A673 (cell line): ENCODE measurements at places on chromosomes 7 and 10. TPM values are rescaled to one million over a fixed set of nuclear protein-coding genes. Genes with fewer than 3 reads are reported as not detected.

DNA sequence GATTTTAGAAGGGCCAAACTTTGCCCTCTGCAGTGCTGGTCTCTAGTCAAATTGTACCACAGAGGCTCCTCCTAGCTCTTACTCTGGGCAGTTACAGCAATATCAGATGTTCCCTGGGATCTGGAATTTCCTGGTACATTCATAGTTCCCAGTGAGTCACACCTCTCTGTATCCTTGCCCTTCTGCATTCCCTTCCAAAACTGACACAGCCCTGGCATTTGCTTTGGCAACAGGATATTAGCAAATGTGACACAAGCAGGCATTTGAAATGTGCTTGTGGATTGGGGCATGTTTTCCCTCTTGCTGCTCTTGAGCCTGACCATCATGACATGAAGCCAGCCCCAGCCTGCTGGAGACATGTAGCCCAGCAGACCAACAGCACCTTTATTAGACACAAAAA, 284.7 kb upstream of the AKR1E2 start:
- no peak for DNase-seq

DNA sequence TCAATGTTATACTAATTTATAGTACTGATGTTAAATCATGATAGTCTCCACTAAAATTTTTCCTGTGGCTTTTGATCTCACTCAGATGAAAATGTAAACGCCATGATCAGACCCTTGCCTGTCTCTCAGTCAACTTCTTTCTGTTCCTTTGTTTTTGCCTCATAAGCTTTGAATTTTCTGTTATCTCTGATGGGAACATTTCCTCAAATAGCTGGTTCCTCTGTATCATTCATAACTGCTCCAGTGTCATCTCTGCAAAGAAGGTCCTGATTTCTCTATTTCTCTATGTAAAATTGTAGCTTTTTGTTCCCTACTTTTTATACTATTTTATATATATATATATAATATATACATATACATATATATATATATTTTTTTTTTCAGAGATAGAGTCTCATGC, 67.5 kb downstream of the GPR141 start:
- DNase-seq, result no peak

- DNase-seq, result no peak
Measured at GRCh38 chr10:78783753-78784152, 285.0 kb upstream of the ZMIZ1 start.

DNA sequence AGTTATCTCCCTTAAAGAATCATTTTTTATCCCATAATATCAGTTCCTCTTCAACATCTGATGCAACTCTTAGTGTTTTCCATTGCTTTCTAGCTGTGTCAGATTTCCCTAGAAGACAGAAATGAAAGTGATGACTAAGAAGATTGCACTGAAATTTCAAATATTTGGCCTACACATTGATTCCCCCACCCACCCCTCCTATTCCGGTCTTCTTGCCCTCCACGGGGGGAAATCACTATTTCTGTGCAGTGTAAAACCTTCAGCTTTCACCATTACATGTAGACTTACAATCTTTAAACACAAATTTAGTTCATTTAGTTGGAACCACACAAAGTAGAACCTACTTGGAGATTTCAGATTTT, 63.7 kb upstream of the IL6 start:
- DNase-seq, result no peak

DNA sequence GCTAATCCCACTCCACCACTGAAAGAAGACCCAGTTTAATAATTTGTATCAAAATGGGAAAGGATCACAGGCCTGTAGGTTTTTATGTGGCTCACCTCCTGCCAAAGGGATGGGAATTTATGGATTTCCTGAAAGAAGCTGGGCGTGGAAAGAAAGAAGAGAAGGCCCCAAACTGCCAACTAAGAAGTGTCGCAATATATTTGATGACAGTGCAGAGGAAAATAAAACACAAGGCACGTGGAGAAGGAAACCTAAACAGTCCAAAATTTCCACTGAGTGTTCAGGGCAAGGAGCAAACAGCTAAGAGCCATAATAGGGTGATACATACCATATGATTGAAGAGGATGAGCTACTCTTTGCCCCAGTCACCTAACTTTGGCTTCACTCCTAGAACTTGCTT, 667.2 kb downstream of the GATA3 start:
- no peak for DNase-seq

RAPGEF5 gene
- total RNA-seq, result 10.7 and 14.9 TPM in 2 replicates

GRCh38 chr7:134186027-134186426, 58.9 kb downstream of the LRGUK start:
- DNase-seq, result no peak

DNA sequence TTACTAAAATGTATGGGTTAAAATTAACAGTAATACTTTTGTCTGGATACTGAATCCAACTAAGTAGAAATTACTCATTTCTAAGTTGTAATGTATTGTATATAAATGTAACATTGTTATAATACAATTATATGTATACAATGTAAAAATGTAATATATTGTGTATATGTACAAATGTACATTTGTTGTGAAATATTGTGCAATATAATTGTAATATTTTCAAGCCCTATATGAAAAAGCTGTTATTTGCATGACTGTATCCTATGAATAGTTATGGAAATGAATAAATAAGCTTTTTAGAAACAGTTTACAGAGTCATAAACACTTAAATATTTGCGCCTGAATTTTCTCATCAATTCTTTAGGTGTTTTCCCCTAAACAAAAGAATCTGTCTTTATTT, 20.3 kb upstream of the UMAD1 start:
- no peak for DNase-seq

DNA sequence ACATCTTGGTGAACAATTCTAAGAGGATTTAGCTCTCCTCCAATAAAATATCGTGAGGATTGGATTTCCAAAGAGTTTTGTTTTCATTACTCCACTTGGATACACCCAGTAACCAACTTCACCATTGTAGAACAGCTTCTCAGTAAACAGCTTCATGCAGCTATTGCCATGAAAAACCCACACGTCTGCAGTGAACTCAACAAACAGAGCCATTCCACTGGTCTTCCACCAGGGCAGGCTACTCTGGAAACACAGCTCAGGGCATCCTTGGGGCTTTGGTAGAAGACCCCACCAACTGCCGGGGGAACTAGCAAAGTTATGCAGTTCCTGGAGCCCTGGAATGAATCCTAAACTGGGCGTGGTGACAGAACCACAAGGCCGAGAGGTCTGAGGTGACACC, 77.4 kb downstream of the CALN1 start:
- DNase-seq, result no peak

GRCh38 chr7:125126376-125126775, 196.8 kb upstream of the POT1 start:
- DNase-seq, result no peak

GRCh38 chr7:138563808-138564207, 103.7 kb downstream of the TRIM24 start:
- no peak for DNase-seq

DNA sequence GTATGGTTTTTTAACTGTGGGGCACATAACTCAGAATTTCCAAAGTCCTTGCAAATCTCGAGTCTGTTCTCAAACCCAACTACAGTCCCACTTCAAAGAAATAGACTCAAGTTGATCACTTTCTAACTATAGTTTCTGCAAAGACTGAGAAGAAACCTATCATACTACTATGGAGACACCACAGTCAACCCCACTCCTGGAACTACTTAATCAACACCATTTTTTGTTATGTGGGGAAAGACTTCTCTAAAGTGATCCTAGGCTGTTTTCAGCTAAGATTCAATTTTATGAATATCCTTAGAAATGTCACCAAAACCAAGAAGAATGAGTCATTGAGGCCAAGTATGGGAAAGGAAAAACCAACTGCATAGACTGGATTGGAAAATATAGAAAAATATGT, 198.8 kb downstream of the WDR11 start:
- DNase-seq, result no peak

DNA sequence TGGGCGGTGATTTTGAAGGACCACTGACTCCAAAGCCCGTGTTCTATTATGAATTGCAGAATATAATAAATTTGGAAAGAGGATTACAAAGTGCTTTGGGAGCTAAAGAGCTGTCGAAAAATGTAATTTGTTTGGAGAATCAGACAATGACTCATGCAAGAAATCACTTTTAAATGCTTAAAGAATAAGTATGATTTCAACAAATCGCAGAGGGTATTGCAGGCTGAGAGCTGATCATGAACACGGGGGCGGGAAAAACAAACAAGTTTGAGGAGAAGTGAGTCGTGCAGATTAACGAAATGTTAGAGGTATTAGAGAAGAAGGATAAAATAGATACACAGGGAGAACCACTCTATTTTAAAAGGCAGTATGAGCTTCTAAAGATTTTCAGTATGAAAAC, 4.9 kb upstream of the HACD1 start:
- no peak for DNase-seq

DNA sequence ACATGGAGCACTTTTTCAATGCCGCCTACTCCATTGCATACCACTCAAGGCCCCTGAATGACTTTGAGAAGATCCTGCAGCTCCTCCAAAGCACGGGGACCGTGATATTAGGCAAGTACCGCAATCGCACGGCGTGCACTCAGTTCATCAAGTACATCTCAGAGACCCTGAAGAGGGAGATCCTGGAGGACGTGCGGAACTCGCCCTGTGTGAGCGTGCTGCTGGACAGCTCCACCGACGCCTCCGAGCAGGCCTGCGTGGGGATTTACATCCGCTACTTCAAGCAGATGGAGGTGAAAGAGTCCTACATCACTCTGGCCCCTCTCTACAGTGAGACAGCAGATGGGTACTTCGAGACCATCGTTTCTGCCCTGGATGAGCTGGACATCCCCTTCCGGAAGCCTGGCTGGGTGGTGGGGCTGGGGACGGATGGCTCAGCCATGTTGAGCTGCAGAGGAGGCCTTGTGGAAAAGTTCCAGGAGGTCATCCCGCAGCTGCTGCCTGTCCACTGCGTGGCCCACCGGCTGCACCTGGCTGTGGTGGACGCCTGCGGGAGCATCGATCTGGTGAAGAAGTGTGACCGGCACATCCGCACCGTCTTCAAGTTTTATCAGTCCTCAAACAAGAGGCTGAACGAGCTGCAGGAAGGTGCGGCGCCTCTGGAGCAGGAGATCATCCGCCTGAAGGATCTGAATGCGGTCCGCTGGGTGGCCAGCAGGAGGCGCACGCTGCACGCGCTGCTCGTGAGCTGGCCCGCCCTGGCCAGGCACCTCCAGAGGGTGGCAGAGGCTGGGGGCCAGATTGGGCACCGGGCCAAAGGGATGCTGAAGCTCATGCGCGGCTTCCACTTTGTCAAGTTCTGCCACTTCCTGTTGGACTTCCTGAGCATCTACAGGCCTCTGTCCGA, 12.7 kb upstream of the ATP6V0E2 start:
- DNase-seq, result no peak

GRCh38 chr10:122464250-122464510, 2.8 kb downstream of the HTRA1 start:
- DNase-seq, result no peak

- peak; percentile 23 for DNase-seq
Measured at GRCh38 chr10:69845574-69846292, 44.0 kb downstream of the COL13A1 start.

GRCh38 chr10:86329093-86329710, 37.4 kb downstream of the GRID1 start:
- DNase-seq, result no peak

MAPK8 gene
- 50.3 and 52.0 TPM in 2 replicates for total RNA-seq

SLC16A12 gene
- 0.54 and 0.74 TPM in 2 replicates for total RNA-seq

DNA sequence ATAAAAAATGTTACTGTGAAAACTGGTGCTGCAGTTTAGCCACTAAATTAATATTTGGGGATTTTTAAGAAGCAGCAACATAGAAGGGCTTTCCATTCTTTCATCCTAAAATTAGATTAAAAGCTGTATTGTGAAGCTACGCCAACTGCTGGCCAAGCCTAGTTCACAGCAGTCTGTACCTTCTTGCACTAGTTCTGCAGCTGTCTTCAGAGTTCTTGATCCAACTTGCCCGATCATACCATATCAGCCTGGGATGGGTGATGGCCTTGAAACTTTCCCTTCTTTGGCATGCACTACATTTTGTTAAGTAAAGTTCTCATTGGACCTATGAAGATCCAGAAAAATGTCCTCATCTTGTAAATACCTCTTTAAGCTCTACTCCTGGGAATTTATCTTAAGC, 20.3 kb upstream of the PANK1 start:
- DNase-seq, result no peak

DNA sequence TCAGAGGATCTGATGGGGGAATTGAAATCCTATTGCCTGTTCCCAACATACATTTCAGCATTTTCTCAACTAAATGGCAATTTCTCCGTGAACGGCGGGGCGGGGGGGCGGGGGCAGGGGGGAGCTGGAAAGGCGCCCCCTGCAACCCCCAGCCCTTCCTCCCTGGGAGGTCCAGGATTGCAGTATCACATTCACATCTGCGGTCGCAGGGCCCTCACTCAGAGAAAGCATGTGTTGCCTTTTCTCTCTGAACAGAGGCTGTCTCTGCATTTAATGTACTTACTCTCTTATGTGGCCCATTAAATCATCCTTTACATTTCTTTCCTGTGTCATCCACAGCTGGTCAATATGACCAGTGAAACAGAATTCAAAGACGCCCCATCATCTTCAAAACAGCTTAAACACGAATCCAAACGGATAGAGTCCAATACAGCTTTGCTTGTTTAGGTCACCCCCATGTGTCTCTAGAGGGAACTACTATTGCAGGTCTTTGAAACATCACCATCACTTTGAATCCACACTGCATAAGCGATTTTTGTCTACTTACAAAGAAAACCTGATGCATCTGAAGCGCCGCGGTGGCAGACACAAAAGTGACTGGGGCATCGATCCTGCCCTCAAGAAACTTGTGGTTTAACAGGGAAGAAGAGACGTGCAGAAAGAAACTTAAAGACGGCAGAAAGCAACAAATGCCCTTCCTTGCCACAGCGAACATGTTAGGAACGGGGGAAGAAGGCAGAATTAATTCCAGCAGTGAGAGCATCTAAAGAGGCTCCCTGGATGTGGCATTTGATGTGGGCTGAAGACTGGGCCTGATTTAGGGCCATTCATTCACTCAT, 17.0 kb upstream of the ECHDC3 start:
- DNase-seq, result peak; percentile 85

DNA sequence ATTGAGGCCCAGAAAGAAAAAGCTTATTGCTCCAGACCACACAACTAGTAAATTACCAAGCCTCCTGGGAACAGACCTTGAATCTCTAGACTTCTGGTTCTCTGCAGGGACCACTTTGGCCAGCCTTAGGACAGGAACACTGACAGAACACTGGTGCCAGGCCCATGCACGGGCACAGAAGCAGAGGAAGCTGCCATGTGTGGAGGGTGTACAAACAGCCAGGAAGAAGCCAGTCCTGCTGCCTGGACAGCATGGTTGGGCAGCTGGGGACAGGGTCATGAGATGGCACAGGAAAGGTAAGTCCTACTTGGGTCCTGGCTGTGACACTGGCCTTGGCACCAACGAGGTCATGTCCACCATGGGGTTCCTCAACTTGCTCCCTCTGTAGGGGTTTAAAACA, 19.2 kb downstream of the MMRN2 start:
- no peak for DNase-seq

SPDYE2 gene
- not detected in 2 replicates for total RNA-seq

DNA sequence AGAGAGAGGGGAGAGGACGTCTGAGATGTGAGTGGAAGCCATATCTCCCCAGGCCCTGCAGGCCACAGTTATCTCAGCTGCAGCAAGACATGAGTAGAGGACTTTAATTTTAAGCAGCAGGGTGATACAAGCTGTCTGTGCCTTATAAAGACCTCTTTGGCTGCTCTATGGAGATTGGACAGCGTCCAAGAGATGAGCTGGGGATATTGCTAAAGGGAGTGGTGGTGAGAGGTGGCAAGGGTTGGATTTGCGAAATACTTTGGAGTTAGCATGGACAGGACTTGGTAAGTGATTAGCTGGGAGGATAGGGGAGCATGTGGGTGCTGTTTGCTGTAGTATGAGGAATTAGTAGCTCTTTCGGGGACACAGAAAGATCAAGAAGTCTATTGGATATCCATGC, 191.8 kb downstream of the CACNB2 start:
- DNase-seq, result peak; percentile 30

- no peak for DNase-seq
Measured at GRCh38 chr10:1735562-1735961, 1.8 kb downstream of the ADARB2 start.
